ENCODE measurements at places on chromosomes 5 and 9.

DNA sequence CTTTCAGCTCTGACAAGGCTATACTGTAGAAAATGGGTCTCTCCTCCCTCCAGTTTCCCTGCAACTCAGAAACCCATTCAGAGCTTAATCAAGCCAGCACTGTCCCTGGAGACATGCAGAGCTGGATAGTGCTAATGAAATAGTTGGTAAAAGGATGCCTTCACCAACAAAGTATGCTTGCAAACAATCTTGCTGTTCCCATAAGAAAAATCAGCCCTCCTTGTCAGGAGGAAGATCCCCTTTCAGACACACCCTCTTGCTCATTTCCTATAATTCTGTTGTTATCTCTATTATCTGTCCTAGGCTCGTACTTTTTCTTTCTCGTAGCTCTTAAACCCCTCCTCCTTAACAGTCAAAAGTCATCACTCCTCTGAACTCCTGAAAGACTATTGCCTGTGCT lies 9.9 kb upstream of the OSMR start:
- no peak for DNase-seq

- DNase-seq = no peak
Observed at GRCh38 chr9:130635721-130636647, 28.4 kb upstream of the PRDM12 start.

DNA sequence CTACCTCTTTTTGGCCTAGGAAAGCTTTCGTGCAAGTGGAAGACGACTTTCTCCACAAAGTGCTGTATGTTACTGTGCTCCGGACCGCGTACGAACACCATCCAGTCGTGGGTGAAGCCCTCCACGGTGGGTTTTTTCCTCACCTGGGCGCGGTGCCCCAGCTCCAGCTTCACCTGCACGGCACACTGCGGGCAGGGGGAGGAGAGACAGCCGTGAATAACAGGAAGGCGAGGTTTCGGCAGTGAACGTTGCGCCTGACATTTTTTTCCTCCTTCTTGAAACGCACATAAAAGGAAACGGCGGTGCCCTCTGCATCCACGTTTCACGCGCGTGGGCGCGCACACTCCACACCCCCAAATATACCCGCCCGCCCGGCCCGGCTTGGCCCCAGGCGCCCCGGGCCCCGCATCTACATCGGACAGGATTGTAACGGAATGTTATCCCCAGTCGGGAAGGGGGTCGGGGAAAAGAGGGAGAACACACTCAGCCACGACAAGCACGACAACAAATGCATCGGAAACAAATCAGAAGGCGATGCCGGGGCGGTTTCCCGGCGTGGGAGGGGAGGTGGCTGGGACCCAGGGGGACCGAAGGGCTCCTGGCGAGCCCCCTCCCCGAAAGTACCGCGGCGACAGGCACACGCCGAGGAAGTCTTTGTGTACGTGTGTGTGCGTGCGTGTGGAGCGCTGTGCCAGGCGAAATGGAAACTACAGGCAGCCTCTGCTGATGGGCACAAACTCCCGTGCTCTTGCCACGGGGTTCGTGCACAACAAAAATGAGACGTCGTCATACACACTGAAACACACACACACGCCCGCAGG lies 1.4 kb downstream of the MLLT3 start:
- no peak for DNase-seq

- no peak for DNase-seq
Observed at GRCh38 chr5:106640511-106640910, 1030.2 kb downstream of the EFNA5 start.

DNA sequence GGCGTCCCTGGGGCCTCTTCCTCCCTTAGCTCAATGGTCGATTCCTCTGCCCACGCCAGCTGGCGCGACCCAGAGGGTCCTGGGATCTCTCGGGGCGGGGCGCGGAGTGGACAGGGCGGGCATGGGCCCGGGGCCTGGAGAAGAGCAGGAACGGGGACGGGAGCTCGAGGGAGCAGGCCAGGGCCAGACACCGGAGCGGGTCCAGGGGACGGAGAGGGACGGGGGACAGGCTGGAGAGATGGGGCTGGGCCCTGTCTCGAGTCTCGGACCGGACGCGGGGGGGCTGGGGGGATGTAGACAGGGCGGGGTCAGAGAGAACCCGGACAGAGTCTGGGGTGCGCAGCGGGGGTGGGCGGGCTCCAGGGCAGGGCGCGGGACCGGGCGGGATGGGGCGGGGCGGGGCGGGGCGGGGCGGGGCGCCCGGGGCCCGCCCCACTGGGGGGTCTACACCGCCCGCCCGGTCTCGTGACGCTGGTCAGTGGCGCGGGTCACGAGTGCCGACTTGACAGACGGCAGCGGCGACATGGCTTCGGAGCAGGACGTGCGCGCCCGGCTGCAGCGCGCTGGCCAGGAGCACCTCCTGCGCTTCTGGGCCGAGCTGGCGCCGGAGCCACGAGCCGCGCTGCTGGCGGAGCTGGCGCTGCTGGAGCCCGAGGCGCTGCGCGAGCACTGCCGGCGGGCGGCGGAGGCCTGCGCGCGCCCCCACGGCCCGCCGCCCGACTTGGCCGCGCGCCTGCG lies at the start of gene UAP1L1:
TSS of gene UAP1L1 (plus strand) at position 508 of the 738 bp plus-strand sequence. CDS start at position 524, 16 bp downstream.
- DNase-seq = no peak

- DNase-seq = no peak
Observed at GRCh38 chr5:111194053-111194452, 30.1 kb upstream of the CAMK4 start.

- DNase-seq = no peak
Observed at GRCh38 chr5:140672455-140673186, 755 bp downstream of the DND1 start.

GRCh38 chr9:34463098-34463900 lies 4.7 kb downstream of the DNAI1 start:
- DNase-seq = no peak

DNA sequence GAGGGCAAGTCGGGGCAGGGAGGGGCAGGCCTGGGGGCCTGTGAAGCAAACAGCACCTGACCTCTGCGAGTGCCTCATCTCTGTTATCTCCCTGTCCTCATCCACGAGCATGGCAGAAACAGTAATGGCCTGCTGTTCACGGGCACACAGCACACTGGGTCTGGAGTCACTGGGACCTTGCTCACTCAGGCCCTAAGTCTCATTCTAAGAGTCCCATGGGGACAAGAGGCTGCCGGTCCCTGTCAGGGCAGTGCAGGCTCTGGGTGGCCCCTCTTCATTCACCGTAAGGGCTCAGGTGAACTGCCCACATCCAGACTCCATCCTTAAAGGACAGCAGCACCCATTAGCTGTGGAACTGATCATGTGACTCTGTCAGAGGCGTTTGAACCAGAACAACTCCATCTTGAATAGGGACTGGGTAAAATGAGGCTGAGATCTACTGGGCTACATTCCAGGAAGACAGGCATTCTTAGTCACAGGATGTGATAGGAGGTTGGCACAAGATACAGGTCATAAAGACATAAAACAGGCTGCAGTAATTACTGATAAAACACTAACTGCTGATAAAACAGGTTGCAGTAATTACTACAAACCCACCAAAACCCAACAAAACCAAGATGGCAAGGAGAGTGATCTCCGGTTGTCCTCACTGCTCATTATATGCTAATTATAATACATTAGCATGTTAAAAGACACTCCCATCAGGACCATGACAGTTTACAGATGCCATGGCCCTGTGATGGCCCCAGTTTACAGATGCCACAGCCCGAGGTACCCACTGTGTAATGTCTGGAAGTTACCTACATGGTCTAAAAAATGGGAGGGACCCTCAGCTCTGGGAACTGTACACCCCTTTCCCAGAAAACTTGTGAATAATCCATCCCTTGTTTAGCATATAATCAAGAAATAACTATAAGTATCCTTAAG lies 28.7 kb downstream of the BICD2 start:
- DNase-seq = no peak

DNA sequence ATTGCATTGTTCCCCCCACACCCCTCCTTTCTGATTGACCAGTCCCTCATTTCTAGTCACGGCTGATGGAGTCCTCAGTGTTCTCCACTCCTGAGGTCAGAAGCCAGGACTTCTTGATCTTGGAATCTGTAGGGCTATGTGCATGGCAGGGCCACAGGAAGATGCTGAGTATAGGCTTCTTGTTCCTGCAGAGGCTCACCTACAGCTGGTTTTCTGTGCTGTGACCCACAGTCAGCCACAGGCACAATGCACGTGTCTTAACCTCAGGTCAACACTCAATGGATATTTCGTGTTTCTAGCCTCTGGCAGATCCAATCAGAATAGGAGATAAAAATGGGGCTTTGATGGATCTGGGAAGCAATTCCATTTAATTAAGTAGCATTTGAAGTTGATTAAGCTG lies 14.3 kb upstream of the CXCL14 start:
- DNase-seq = no peak

- no peak for DNase-seq
Observed at GRCh38 chr5:43316421-43316820, 3.2 kb upstream of the HMGCS1 start.

GRCh38 chr9:18626046-18626698 lies 152.2 kb downstream of the ADAMTSL1 start:
- no peak for DNase-seq

DNA sequence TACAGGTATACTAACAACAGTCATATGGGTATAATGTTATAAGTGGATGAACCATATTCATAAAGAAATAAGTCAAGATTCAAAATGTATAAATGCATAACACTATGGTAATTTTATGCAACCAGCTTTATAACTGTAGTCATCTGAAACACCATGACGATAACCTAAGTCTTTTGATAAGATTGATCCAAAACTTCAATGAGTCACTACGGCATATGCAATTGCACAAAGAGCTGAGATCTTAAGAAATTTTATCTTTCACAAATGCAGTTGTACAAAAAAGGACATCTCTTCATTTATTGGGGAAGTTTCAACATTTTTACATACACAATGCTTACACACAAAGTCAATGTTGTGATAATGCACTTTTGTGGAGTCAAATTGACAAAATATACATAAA lies 20.3 kb downstream of the FAM81B start:
- no peak for DNase-seq

- DNase-seq = no peak
Observed at GRCh38 chr5:36058776-36059175, 7.9 kb downstream of the UGT3A2 start.

- DNase-seq = no peak
Observed at GRCh38 chr5:117880932-117881331, 1107.4 kb downstream of the DTWD2 start.

DNA sequence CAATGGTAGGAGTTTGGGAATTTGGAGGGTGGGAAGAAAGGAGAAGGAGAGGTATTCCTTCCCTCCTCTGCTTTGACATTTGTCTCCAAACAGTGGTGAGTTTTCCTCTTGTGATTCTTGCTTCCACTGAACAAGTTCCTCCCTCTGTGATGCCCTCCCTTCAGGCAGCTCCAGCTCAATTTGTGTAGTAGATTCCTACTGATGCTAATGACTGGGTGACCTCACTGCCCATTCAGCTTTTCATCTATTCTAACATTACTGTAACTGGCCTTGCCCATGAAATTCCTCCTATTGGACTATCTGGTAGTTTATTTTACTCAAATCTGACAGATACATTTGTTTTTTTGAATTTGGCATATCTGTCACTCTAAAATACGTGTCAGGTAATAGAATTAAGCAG lies 121.4 kb downstream of the NFIB start:
- no peak for DNase-seq

DNA sequence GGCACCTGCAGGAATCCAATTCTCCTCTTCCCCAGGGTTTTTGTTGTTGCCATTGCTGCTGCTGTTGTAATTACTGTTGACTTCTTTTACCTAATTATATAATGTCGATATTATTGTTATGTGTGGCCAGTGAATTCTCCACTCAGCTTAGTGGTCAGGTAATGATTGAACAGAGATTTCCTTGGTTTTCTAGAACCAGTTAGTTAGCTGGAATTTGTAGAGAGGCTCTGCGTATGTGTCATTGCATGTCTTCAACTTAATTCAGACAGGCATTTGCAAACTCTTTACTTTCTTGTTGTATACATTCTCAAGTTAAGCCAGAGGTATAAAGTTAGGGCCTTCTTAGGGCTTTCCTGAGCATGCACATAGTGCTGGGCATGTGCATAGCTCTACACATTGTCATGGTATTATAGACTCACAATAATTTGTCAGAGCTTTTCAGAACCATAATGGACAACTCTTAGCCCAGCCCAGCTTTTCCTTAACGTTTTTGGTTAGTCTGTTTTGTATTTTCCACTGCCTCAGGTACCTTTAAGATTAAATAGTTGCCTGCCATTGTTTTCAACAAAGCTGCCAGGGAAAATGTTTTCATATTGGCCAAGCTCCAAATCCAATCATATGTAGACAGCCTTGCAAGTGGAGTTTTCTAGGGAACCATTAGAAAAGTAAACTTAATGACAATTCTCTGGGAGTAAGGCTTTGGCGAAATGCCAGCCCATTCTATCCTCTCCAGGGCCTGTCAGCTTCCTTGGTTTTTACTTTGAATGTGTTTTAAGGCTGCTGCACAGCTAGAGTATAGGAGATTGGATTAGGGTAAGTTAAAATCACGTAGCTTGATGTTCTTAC lies 68.1 kb downstream of the UBE2R2 start:
- DNase-seq = no peak

DNA sequence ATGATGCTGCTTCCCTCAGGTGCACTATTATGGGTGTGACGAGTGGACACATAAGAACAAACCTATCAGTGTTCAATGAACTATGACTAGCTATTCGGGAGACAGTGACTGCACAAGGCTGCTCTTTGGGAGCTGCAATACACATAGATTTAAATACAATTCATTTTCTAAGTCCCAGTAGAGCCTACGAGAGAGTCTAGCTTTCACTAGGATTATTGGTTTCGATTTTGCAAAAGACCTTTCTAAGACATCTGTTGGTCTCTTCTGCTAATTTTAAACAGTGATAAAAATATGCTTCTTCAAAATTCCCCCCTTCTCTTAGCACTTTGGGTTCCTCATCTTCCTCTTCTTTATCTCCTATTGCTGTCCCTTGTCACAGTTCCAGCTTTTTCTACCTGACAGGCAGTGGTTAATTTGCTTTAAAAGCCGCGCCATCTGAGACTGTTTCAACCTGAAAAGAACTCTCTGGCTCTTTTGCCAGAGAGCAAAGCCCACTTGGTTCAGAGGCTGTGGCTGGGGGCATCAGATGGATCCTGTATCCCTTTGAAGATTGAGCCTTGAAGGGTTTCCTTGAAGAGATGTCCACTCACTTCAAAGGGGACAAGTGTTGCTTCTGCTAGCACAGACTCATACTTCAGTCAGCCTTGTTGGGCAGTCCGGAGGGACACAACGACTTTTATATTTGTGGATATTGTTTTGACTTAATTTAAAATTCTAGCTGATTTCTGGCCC lies 241.5 kb downstream of the MAN2A1 start:
- no peak for DNase-seq

DNA sequence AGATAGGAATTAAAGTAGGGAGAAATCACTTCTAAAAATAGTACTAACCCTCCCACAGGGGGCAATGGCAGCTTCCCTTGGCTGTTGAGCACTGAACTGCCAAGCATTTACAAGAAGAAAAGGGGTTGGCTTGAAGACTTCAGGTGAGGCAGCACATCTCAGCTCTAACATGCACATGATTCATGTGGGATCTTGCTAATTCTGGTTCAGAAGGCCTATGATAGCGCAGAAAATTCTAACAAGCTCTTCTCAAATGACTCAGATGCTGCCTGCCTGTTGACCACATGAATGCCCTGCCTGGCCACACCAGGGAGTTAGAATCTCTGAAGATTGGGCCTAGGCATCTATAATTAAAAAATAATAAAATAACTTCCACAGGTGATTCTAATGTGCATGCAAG lies 22.6 kb downstream of the CD180 start:
- DNase-seq = no peak

- no peak for DNase-seq
Observed at GRCh38 chr9:133711428-133712220, 26.5 kb downstream of the SARDH start.

- no peak for DNase-seq
Observed at GRCh38 chr5:91521785-91522184, 138.7 kb upstream of the ARRDC3 start.

GRCh38 chr5:64165160-64165499 lies 513 bp upstream of the RNF180 start:
- DNase-seq = no peak

Data from iPS DF 19.7 (cell line).